ENCODE measurements at places on chromosomes 6 and 20.

DNA sequence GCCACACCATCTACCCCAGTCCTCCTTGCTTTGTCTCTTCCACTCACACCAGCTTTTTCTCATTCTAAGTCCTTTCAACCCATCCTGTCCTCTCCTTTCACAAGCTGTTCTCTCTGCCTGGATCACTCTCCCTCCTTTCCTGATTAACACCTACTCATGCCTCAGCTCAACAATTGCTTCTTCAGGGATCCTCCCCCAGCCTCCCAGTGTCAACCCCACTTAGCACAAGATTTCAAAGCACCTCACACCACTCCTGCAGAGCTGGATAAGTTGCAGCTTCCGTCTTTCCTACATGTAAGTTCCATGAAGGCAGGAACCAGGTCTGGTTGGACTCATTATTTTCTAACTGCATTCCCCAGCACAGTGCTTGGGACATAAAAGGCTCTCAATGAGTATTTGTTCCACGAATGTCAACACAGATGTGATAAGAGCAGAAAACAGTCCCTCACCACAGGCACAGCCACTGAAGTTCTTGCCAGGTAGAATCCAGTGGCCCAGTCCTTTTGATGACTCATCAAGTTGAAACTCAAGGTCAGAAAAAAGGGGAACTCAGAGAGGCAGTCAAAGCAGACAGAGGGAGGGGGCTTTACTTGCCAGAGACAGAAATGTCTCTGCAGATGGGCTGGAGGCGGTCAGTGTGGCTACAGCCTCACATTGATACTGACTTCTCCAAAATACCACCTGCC, 193.4 kb upstream of the PRDM1 start:
- no peak for DNase-seq

- DNase-seq, result no peak
These were observed 70.3 kb downstream of the SCML4 start for GRCh38 chr6:107753778-107754177.

- no peak for DNase-seq
These were observed 26.0 kb upstream of the C6orf62 start for GRCh38 chr6:24744911-24745310.

GRCh38 chr6:753486-753885, 60.5 kb upstream of the EXOC2 start:
- peak; percentile 10 for DNase-seq

GRCh38 chr6:31659649-31660380, 763 bp downstream of the C6orf47 start:
- DNase-seq, result peak; percentile 36

GRCh38 chr6:126077810-126078776, 91.8 kb downstream of the TRMT11 start:
- no peak for DNase-seq

- DNase-seq, result peak; percentile 91
These were observed 195.1 kb downstream of the HDGFL1 start for GRCh38 chr6:22764496-22764895.

DNA sequence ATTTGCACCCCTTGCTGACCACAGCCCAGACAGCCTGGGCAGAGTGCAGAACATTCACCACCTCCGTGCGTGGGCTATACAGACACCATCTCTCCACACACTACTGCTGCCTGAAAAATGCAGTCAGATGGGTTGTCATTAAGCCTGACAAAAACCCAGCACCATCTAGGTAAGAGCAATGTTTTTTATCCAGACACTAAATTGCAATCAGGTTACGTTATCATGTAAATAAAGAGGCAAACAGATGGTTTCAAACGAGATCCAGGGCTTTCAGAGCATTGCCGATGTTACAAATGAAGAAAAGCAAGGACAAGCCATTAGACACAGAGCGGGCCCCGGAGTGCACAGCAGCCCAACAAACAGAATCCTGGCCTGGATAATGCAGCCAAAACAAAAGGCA, 269.6 kb downstream of the PKHD1 start:
- DNase-seq, result no peak

GRCh38 chr20:20582734-20583133, 129.7 kb downstream of the RALGAPA2 start:
- DNase-seq, result no peak

DNA sequence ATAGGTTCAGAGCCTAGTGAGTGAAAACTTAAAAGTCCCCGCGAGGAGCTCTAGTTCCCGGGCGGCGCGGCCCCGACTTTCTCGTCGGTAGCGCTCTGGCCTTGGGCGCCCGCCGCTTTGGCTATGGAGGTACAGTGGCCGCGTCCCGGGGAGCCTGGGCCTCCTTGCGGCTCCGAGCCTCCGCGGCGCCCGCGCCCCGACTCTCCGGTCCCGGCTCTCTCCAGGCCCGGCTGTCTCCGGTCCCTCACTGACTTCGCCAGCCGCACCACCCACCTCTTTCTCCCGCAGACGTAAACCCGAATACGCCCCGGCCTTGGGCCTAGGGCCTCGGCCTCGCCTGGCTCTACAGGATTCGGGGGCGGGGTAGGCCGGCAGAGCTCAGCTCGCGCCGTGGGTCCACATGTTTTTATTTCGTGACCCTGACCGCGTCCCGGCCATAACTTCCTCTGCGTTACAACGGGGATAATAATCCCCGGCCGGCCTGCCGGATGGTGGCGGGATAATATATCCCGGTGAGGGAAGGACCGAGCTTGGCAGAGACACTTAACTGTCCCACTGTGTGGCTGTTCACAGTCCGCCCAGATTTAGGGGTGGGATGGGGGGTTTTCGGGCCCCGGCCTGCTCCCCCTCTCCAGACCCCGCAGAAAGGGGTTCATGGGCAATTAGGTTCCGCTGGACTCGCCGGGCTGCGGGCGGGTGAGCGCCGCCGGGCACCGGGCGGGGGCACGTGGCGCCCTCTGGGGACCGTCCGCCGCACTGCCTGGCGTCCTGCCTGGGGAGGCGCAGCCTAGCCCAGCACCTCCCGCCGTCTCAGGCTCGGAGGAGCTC, 10.0 kb upstream of the TBX18 start:
- peak; percentile 57 for DNase-seq

- peak; percentile 58 for DNase-seq
These were observed 46.1 kb downstream of the LYRM4 start for GRCh38 chr6:5214570-5215052.

DNA sequence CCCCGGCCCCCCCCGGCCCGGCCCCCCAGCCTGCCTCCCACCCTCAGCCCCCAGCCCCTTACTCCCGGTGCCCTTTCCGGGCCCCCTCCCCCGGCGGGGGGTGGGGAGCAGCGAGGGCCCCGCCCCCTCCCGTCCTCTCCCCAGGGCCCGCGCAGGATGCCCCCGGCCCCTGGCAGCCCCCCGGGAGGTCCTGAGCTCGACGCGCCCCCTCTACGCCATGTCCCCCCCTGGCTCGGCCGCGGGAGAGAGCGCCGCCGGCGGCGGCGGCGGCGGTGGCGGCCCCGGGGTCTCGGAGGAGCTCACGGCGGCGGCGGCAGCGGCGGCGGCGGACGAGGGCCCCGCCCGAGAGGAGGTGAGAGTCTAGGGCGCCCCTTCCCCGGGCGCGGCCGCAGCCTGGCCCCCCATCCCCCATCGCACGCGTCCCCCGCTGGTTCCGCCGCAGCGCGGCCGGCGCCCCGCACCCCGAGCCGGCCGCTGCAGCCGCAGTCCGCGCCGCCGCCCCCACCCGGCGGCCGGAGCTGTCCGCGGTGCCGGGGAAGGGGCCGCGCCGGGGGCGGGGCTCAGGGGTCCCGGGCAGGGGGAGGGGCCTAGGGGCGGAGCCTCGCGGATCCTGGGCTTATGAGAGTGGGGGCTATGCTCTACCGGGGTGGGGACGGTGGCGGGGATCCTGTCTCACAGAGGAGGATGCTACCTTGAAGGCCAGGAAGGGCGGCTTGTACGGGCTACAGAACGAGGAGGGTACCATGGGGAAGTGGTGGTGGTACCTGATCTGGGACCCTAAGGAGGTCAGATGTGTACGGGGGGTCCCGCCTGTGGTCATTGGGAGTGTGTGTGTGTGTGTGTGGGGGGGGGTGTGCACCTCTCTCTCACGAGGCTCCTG, 516 bp downstream of the TMEM151B start:
- DNase-seq, result no peak

- DNase-seq, result no peak
These were observed 36.0 kb upstream of the FOXA2 start for GRCh38 chr20:22620342-22620741.

DNA sequence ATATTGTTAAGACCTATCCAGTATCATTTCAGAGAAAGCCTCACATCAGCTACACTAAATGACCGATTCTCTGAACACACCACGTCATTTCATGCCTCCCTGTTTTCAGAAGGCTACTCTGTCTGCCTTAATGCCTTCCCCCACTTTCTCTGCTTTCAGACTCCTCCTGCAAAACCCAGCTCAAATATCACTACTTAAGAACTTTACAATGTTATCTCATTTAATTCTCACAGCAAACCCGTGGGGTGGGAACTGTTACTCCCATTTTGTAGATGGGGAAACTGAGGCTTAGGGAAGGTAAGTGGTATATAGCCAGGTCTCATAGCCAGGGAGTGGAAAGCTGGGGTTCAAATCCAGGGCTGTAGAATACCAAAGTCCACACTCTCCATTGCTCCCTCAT, 2.8 kb downstream of the CYP24A1 start:
- no peak for DNase-seq

- peak; percentile 48 for DNase-seq
These were observed 77.9 kb downstream of the TNFAIP3 start for GRCh38 chr6:137944793-137945498.

- DNase-seq, result peak; percentile 1
These were observed 506.6 kb upstream of the MAN1A1 start for GRCh38 chr6:119856136-119856535.

DNA sequence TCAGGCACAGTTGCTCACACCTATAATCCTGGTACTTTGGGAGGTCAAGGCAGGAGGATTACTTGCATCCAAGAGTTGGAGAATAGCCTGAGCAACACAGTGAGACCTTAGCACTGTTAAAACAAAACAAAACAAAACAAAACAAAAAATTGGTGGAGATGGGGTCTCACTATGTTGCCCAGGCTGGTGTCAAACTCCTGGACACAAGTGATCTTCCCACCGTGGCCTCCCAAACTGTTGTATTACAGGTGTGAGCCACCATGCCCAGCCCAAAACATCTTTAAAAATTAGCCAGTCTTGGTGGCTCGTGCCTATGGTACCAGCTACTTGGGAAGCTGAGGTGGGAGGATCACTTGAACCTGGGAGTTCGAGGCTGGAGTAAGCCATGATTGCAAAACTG, 120.2 kb downstream of the GMDS start:
- DNase-seq, result no peak

DNA sequence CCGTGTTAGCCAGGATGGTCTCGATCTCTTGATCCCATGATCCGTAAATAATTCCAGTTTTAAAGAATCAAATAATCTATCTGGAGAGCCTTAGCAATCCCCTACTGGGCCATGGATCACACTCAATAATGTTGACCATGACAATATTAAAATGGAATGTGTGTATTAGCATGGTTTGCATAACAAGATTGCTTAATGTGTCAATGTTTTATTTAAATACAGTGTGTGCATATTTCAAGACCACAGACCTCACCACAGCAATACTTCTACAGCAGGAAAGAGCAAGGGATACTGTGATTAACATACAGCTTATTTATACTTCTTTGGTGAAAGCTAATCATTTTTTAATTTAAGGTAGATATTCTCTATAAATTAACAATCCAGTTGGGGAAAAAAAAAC, 470.4 kb downstream of the TFAP2B start:
- DNase-seq, result peak; percentile 92

DNA sequence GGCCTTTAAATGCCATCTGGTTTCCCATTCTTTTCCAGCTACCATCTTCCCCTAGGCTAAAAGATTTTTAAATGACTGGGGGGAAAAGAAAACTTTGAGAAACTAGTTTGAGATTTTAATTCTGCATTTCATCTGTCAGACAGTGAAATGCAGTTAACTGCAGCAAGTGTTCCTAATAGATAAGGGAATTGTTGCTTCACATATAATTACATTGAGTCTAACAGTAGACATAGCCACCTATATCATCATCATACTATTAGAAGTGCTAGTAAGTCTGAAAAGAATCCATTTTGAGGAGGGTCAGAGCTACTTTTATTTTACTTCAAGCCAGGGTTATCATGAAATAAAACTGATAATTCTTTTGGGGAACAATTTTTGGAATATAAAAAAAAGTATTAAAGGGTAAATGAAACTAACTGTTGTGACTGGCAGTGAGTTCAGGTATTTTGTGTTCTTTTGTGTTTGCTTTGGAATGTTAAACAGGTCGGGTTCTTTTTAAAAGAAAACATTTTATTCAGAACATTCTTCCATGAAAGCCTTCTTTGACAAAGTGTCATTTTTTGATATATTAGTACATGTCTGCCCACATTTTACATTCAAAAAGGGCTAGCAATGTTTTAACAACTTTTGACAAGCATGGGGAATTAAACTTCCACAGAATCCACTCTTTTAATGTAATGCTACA, 170.1 kb downstream of the HS3ST5 start:
- DNase-seq, result no peak

DNA sequence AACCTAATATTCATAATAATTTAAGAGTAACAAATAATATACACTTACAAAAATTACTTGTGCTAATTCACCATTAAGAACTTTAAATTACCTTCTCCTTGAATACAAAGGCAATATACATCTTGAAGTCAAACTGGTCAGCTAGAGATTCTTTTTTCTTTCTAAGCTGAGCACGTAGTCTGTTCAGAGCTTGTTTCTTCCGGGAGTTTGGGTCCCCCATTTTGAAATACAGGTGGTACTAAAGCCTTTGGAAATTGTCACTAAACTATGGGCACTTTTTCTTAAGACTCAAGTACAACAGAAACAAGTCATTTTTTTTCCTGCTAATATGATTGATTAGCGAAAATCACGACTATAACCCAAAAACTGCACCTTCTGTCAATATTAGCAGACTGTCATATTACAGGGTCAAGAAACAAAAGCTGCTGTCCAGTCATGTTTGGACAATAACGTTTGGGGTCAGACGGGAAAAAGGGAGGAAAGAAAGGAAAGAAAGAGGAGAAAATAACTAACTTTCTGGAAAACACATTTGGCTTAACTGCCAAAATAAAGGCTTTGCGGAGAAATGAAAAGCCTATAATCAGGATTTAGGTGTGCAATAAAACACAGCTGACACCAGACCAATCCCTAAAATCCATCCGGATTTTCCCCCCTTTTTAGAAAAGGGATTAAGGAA, 367 bp downstream of the C6orf62 start:
- no peak for DNase-seq

DNA sequence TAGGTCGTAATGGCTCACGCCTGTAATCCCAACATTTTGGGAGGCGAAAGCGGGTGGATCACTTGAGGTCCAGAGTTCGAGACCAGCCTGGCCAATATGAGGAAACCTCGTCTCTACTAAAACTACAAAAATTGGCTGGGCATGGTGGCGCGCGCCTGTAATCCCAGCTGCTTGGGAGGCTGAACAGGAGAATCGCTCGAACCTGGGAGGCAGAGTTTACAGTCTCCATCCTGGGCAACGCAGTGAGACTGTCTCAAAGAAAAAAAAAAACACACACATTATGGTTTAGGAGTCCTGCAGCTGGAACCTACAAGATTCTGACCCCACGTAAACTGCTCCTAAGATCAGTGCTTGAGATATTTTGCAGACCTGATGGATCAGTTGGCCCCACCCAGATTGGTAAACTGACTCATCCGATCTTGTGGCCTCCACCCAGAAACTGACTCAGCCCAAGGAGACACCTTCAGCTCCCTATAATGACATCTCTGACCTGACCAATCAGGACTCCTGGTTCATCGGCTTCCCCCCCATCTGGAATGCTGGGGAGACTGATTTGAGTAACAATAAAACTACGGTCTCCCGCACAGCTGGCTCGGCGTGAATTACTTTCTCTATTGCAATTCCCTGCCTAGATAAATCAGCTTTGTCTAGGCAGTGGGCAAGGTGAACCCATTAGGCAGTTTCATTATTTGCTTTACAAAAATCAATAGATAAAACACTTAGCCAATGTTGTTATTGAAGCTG, 96.2 kb upstream of the BTN3A2 start:
- peak; percentile 40 for DNase-seq

GRCh38 chr6:119957195-119957594, 607.6 kb upstream of the MAN1A1 start:
- DNase-seq, result no peak

Measured in iris pigment epithelial cell (primary cell).